ENCODE measurements at places on chromosomes 4 and X. TPM values are rescaled to one million over a fixed set of nuclear protein-coding genes. Genes with fewer than 3 reads are reported as not detected.

- H3K27ac ChIP-seq, result no peak overlapping the region
- H3K36me3 ChIP-seq, result no peaks in the 10 kb centered on the region
- no peak for DNase-seq
- no peaks in the 10 kb centered on the region for H3K4me1 ChIP-seq
- no peak overlapping the region for H3K4me3 ChIP-seq
- no peaks in the 10 kb centered on the region for H3K27me3 ChIP-seq
These were observed 65.6 kb downstream of the NBDY start for GRCh38 chrX:56794404-56795230.

CDKL2 gene
- not detected for total RNA-seq

RAB9B gene
- total RNA-seq, result 0.43 TPM

DNA sequence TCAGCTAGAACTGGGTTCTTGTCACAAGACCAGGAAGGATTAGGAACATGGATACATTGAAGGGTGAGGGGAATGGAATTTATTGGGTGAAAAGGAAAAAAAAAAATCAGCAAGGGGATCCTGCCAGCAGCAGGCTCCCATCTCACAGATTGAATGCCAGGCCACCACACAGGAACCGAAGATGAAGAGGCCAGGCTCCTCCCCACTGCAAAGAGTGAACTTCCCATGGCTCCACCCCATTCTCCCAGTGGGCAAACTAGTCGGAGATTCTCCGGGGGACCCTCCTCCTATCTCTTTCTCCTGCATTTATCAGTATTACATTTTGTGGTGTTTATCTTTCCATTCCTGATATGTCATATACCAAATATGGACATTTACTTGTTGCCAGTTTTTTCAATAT is 46.0 kb upstream of the MAGED1 start:
- H3K36me3 ChIP-seq, result no peaks in the 10 kb centered on the region
- H3K27me3 ChIP-seq, result no peaks in the 10 kb centered on the region
- H3K4me3 ChIP-seq, result no peak overlapping the region

DNA sequence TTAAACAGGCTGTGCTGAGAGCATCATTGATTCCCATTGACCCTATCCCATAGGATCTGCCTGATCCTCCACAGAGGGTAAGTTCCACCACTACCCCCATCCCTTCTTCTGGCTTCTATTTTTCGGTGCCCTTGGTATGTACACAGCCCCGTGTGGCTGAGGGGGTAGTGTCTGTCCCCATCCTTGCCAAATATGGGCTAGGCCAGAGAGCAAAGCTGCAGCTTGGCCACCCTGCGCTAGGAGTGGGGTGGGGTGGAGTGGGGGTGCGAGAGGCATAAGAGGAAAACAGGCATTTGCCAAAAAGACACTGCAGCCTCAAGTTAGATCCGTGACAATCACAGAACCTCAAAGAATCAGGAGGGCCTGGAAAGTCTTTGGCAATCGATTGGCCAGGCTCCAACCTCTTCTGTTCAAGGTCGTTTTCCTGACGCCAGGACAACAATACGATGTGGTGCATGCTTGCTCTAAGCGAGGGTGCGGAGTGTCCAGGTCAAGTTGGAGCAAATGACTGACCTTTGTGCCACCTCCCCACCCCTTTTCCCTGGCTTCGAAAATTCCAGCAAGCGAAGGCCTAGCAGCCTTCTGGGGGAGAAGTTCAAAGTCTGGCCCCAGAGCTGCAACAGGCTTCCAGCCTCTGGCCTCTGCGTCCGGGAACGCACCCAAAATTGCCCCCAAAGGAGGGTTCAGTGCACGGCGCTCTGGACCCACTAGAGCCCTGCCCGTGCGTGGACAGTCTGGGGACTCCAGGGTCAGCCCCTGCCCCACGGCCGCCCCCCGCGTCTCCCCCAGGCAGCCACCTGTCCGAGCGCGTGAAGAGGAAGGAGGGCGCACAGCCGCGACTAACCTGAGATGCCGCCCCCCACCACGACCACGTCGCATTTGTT is 598 bp downstream of the MAOB start:
- peaks cover 4% of the 10 kb centered on the region for H3K4me1 ChIP-seq
- DNase-seq, result no peak
- peak overlapping the region; percentile 53 for H3K4me3 ChIP-seq
- H3K27ac ChIP-seq, result peak overlapping the region; percentile 70
- no peaks in the 10 kb centered on the region for H3K36me3 ChIP-seq
- H3K27me3 ChIP-seq, result no peaks in the 10 kb centered on the region

CLGN gene
- not detected for total RNA-seq

FAM53A gene
- not detected for total RNA-seq

DNA sequence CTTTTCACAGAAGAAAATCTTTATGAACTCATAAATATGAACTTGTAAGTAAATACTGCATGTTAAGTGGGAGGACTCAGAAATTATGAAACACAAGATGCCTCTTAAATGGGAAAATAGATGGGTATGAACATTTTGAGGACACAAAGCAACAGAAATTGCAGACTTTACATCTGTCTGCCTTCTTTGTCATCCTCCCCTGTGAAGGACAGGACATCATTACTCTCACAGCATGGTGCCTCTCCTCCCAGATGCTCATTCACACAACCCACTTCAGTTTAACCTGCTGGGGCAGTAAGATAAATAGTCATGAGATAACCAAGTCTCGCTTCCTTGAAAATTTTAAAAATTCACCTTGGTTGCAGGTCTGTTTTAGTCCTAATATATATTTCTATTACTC is 144.5 kb downstream of the APBB2 start:
- H3K36me3 ChIP-seq, result no peaks in the 10 kb centered on the region
- DNase-seq, result no peak
- peaks cover 29% of the 10 kb centered on the region for H3K4me1 ChIP-seq
- no peaks in the 10 kb centered on the region for H3K27me3 ChIP-seq

FABP2 gene
- not detected for total RNA-seq

GRCh38 chr4:56671860-56672259 is 9.2 kb downstream of the HOPX start:
- no peak overlapping the region for H3K27ac ChIP-seq
- no peak overlapping the region for H3K4me3 ChIP-seq
- H3K4me1 ChIP-seq, result no peaks in the 10 kb centered on the region
- H3K27me3 ChIP-seq, result no peaks in the 10 kb centered on the region
- no peak for DNase-seq

CT83 gene
- not detected for total RNA-seq

ARMCX4 gene
- total RNA-seq, result 7.3 TPM

GRCh38 chrX:39162322-39162735 is 361.1 kb downstream of the MID1IP1 start:
- H3K36me3 ChIP-seq, result no peaks in the 10 kb centered on the region
- H3K27ac ChIP-seq, result no peak overlapping the region
- no peaks in the 10 kb centered on the region for H3K4me1 ChIP-seq
- no peaks in the 10 kb centered on the region for H3K27me3 ChIP-seq
- no peak for DNase-seq

GRCh38 chr4:4820261-4820660 is 39.2 kb upstream of the MSX1 start:
- H3K4me3 ChIP-seq, result no peak overlapping the region
- no peak for DNase-seq
- no peaks in the 10 kb centered on the region for H3K27me3 ChIP-seq
- no peaks in the 10 kb centered on the region for H3K36me3 ChIP-seq
- H3K4me1 ChIP-seq, result no peaks in the 10 kb centered on the region

DNA sequence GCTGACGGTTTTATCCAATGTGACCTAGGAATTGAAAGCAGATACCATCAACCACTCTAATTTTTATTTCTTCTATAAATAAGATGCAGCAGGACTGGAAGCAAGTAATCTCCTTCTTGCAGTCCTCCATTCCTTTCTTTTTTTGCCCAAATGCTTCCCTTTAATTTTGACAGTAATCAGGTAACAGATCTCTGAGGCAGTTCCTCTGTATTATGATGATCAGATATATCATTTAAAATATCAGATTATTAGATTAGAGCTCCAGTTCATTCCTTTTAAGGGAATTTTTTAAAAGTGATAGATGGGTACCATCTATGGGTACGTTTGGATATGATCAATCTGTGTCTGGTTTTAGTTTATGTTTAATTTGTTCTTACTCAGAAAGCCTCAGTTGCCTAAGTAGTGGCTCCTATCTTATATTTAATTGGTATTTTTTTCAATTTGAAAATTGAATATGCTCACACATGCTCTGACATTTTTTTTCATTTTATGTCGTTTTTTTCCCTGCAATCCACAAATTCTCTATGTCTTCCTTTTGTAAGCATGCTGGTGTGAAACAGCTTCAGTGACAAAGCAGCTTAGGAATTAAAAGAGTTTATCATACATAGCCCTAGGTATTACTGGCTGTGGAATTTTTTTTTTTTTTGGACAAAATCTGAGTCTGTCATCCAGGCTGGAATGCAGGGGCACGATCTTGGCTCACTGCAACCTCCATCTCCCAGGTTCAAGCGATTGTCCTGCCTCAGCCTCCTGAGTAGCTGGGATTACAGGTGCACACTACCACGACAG is 73.7 kb upstream of the ANK2 start:
- H3K27me3 ChIP-seq, result no peaks in the 10 kb centered on the region
- no peaks in the 10 kb centered on the region for H3K4me1 ChIP-seq
- no peak overlapping the region for H3K4me3 ChIP-seq
- no peaks in the 10 kb centered on the region for H3K36me3 ChIP-seq
- DNase-seq, result no peak
- H3K27ac ChIP-seq, result no peak overlapping the region

DNA sequence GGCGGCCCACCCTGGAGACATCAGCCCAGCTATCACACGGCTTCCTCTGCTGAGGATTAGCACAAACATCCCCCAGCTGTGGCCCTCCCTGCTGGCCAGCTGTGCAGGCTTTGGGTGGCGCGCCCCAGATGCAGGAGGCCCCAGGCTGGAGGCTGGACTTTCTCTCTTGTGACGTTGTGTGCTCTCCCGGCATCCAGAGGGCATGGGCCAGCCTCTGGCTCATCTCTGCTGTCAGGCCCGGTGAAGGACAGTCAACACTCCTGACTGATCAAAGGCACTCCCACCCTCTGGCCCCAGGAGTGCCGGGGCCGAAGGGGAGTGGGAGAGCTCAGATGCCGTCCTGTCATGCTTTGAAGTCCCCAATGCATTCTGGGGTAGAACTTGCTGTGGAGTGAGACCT is 29.9 kb upstream of the PJA1 start:
- no peaks in the 10 kb centered on the region for H3K4me1 ChIP-seq
- no peak overlapping the region for H3K27ac ChIP-seq
- H3K36me3 ChIP-seq, result no peaks in the 10 kb centered on the region
- H3K4me3 ChIP-seq, result no peak overlapping the region

STPG2 gene
- total RNA-seq, result not detected

SSX3 gene
- not detected for total RNA-seq

FAM9B gene
- not detected for total RNA-seq

- H3K27ac ChIP-seq, result no peak overlapping the region
- no peak overlapping the region for H3K4me3 ChIP-seq
- H3K36me3 ChIP-seq, result peaks cover 20% of the 10 kb centered on the region
These were observed 21.4 kb downstream of the OCRL start for GRCh38 chrX:129561453-129561852.

TEX13A gene
- not detected for total RNA-seq

SERPINA7 gene
- 0.75 TPM for total RNA-seq

- no peaks in the 10 kb centered on the region for H3K36me3 ChIP-seq
- no peaks in the 10 kb centered on the region for H3K4me1 ChIP-seq
- no peaks in the 10 kb centered on the region for H3K27me3 ChIP-seq
- H3K27ac ChIP-seq, result no peak overlapping the region
- DNase-seq, result no peak
These were observed 322.7 kb downstream of the PDHA2 start for GRCh38 chr4:96162636-96163035.

DNA sequence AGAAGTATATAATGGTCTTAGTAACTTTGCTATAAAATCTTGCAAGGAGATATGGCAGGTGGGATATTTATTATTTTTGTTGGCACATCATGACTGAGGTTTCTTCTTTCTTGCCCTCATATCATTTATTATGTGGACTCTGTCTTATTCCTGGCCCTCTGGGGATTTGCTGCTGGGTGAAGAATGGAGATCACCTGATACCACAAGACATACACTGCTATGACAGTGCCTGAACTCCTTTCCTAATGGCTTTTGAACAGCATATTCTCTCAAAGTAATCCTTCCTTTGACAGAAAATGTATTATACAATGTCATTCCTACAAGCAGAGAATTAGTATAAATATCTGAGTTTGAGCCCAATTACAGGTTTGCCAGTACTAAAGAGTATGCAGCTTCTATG is 22.0 kb upstream of the ADGRA3 start:
- no peaks in the 10 kb centered on the region for H3K27me3 ChIP-seq
- no peak for DNase-seq
- H3K36me3 ChIP-seq, result no peaks in the 10 kb centered on the region
- no peak overlapping the region for H3K27ac ChIP-seq
- no peaks in the 10 kb centered on the region for H3K4me1 ChIP-seq

DNA sequence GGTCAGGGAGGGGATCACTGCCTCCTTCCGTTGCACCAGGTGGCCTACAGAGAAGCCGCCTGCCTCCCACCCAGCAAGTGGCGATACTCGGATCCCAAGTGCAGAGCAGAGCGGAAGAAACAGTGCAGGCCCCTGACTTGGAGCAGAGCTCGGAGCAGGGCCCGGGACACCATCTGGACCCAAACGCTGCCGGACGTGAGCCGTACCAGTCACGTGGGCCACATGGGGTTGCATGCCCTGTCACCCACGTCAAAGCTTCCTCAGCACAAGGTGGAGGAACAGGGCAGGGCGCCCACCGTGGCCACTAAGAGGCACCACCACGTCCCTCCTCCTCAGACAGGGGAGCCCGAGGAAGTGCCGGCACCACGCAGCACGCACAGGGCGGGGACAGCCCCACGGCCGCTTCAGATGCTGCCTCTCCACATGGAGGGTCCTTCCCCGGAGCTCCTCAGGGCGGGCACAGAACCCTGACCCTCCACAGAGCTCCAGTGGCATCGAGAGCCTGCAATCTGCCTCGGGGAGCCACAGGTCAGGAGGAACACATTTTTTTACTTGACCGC is 18.7 kb downstream of the ZFYVE28 start:
- no peak overlapping the region for H3K27ac ChIP-seq
- peaks cover 10% of the 10 kb centered on the region for H3K4me1 ChIP-seq
- no peaks in the 10 kb centered on the region for H3K36me3 ChIP-seq
- H3K4me3 ChIP-seq, result no peak overlapping the region
- no peaks in the 10 kb centered on the region for H3K27me3 ChIP-seq

GRCh38 chr4:145340071-145340675 is 141.5 kb upstream of the SMAD1 start:
- no peaks in the 10 kb centered on the region for H3K36me3 ChIP-seq
- no peak overlapping the region for H3K4me3 ChIP-seq
- H3K4me1 ChIP-seq, result no peaks in the 10 kb centered on the region
- H3K27me3 ChIP-seq, result no peaks in the 10 kb centered on the region
- no peak overlapping the region for H3K27ac ChIP-seq
- no peak for DNase-seq

XG gene
- 1.3 TPM for total RNA-seq

- peaks cover 32% of the 10 kb centered on the region for H3K36me3 ChIP-seq
- H3K27ac ChIP-seq, result no peak overlapping the region
- H3K27me3 ChIP-seq, result no peaks in the 10 kb centered on the region
- no peak overlapping the region for H3K4me3 ChIP-seq
- H3K4me1 ChIP-seq, result no peaks in the 10 kb centered on the region
- no peak for DNase-seq
These were observed 75.4 kb upstream of the SPIN4 start for GRCh38 chrX:63426519-63426918.

COL4A5 gene
- 12.0 TPM for total RNA-seq
